ENCODE measurements at places on chromosomes 4 and X.

DNA sequence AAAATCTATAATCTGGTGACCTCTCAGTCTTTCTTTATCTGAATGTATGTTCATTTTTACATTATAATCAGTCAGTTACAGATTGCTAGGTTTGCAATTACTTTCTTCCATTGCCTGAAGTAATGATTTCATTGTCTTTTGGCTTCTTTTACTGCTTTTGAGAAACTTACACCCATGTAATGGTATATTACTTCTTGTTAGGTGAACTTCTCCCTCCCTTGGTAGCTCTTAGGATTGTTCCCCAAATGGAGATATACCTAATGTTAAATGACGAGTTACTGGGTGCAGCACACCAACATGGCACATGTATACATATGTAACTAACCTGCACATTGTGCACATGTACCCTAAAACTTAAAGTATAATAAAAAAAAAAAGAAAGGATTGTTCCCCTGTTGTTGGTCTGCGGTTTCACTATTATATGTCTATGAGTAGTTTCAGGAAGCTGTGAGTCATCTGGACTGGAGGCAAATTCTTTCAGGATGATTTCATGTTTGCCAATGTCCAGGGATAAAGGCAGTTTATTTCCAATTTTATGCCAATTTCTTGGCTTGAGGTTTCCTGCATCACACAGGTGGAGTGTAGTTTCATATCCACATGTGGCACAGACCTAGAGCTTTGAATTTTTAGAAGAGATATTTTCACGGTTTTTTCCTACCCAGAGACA, 21.8 kb downstream of the SPANXC start:
- peak; percentile 29 for DNase-seq

DNA sequence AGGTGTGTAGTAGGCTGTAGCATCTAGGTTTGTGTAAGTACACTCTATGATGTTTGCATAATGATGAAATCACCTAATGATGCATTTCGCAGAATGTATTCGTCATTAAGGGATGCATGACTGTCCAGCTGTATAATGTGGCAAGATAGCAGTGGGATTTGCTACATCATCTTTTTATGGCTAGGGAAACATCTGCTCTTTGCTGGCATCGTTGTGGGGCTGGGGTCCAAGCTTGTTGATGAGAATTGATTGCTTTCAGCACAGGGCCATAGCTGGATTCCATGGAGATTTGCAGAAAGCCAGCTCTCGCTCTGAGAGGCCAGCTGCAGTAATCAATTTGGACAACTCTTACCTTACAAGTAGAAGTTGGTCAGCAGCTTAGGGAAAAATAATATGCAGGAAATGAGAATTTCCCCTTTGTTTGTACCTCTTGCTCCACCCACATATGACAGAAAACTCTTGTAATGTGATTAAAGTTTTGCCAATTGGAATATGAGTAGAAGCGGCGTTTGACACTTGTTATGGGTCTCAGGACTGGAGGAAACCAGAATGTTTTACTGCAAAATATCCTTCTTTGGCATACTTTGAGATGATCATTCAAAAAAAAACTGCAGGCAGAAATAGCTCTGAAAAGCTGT, 310.5 kb downstream of the RAPGEF2 start:
- DNase-seq, result no peak

DNA sequence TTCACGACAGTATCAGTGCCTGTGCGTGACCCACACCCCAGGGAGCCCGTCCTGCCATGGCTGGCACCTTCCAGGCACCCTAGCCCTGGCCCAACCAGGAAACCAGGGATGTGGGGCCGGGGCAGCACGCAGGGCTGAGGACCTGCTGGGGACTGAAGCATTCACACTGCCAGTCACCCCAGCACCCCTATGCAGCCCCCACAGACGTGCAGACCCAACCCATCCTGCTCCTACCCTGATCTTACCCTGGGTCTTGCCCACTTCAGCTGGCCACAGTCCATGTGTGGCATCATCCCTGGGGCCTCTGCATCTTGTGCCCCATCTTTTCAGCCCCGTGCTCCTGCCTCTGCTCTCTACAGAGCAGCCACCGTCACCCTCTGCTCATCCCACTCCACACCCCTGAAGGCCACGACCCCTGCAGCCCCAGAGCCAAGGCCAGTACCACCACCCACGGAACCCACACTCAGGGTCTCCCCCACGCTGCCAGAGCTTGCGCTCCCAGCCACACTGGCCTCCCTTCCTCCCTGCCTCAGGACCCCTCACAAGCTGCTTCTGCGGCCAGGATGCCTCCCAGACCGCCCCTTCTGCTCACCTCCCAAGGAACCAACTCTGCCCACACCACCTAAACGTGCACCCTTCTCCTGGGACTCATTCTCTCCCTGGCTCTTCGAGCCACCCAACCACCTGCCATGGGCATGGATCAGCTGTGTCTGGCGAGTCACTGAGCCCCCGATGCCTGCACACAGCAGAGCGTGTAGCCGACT, 25.6 kb downstream of the GAK start:
- no peak for DNase-seq

DNA sequence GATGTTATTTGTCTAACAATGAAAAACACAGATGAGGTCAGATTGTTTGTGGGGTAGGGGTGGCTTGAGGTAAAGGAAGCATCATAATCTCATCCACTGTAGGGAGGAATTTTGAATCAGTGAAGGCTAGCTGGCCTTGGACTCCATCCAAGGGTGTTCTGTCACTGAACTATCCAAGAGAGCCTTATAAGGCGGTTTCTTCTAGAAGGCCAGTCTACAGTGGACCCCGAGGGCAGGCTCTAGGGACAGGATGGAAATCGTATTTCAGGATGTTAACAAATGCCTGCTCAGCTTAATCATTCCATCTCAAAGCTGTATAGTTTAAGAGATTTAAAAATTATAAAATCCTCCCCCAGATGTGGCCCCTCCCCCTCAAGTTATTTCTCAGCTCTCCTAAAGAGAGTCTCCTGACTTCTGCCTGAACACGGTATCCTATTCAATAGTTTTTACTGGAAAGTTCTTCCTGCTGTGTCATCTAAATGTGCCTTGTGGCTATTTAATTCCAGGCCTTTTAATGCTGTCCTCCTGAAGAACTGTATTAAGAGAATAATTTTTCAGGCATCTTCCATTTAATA, 8.0 kb downstream of the IGFBP7 start:
- peak; percentile 98 for DNase-seq

All from glomerular endothelial cell (primary cell).